Epithelial cell of proximal tubule (primary cell): ENCODE measurements at places on chromosomes 4 and X.

DNA sequence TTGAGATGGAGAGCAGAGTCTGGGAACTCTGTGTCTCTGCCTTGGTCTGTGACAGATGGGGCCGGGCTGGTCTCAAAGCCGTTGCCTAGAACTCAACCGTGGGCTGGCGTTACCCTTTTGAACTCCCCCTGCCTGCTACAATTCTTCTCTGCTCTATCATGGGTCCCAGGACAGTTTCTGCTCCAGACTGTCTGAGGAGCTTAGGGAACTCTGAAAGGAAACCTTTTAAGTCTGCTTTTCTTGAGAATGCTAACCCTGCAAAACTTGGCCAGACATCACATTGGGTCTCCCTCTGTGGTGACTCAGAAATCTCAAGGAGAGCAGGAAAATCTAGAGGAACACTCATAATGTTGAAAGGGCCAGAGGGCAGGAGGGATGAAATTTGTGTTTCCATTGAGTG lies 240.6 kb downstream of the CBR4 start:
- no peak for DNase-seq

DNA sequence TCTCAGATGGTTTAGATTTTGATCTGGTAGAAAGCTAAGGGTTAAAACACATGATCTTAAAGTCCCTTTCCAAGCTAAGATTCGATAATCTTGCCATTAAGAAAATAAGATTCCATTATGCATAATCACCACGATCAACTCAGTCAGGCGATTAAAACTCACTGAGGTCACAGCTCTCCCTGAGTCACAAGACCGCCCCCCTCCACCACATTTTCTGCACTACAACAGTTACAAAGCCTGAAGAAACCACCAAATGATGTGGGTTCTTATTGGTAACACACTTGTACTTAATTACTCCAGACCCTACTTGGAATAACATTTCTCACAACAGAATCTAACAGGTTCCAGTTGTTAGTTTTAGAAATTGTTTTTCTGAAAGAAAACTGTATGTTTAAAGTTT lies 62.8 kb downstream of the SH3KBP1 start:
- peak; percentile 61 for DNase-seq

DNA sequence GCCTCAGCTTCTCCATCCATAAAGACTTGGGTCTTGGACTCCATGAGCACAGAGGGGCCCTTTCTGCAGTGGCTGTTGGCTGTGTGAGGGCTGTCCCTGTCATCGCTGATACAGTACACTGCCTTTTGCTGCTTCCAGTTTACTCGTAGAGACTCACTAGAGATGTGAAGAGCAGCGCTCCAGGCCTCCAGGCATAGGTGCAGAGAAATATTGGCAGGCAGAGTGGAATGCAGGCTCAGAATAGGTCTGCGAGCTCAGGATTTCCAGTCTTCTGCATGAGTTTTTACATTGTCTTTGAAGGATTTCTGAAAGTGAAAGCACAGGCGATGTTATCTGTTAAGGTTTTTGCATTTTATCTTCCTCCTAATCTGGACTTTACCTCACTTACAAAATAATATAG lies 97.4 kb downstream of the AASDH start:
- no peak for DNase-seq

- no peak for DNase-seq
Measured at GRCh38 chrX:78106651-78106986, 2.6 kb downstream of the PGK1 start.

DNA sequence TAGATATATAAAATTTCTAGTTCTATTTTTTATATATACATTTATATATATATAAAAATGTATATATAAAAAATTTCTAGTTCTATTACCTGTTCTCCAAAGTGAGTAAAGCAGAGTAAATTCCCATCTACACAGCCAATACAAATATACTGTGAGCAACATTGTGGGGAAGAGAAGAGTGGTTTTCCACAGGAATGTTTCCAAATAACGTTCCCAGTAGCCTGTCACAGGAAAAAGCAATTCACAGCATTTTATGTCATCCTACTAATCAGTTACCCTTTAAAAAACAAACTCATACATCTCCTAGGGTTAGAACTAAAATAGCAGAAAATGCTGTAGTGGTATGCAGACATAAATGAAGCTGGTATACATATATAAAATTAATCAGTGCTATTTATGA lies 44.5 kb downstream of the AASDH start:
- DNase-seq = no peak

- DNase-seq = no peak
Measured at GRCh38 chr4:31041385-31041784, 321.2 kb downstream of the PCDH7 start.

DNA sequence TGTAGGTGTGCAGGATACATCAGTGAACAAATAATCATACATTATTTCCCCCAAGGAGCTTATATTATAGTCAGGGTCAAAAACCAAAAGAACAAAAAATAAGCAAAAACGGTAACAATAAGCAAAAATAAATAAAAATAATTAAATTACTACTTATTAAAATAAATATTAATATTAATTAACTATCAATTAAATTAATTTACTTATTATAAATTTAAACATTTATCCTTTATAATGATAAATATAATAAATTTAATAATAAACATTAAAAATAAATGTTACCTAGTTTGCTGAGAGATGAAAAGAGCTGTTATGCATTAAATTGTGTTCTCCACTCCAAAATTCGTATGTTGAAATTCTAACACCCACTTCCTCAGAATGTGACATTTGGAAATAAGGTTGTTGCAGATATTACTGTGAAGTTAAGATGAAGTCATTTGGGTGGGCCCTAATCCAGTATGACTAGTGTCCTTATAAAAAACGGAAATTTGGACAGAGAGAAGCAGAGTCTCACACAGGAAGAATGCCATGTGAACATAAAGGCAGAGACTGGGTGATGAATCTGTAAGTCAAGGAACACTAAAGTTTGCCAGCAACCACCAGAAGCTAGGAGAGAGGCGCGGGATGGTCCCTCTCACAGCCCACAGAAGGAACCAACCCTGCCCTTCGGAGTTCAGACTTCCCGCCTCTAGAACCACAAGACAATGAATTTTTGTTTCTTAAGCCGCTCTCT lies 67.2 kb upstream of the IBSP start:
- DNase-seq = no peak

- DNase-seq = no peak
Measured at GRCh38 chrX:124737771-124738170, 391.4 kb downstream of the SH2D1A start.

DNA sequence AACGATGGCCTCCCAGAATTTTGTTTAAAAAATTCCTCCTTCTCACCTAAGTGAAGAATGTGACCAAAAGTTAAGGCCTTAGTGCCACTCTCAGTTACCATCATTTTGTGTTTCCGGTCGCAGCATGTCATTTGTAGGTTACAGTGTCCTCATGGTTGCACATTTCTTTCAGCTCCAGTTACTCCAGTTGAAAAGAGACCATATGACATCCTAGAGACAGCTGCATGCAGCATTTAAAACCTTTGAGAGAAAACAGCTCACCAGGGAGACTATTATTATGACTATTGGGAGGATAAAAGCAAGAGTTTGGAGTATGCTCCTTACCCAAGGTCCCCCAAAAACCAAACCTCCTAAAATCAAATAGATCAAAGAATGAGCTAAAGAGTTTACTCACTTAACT lies 45.8 kb downstream of the MGARP start:
- no peak for DNase-seq

GRCh38 chr4:121376097-121376496 lies 4.7 kb downstream of the QRFPR start:
- no peak for DNase-seq

GRCh38 chr4:103099691-103100392 lies at the start of gene BDH2:
Gene BDH2, minus strand, starts transcription at chr4:103099834. Its CDS starts 3,580 bp downstream, at chr4:103096254.
- peak; percentile 93 for DNase-seq

DNA sequence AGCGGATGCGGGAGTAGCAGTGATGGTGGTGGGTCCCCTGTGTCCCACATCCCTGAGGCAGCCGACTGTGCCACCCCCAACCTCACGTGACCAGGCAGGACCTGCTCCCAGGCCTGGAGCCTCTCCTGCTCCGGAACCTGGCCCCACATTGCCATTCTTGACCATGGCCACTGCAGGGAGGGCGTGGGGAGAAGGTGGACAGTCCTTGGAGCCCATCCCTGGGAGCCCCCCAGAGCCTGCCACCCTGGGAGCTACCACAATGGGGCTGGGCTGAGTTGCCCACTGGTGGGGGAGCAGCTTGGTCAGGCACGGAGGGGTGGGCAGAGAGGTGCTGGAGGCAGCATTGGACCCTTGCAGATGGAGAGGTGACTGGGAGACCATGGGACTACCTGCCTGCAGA lies 36.8 kb downstream of the TMPRSS11A start:
- DNase-seq = no peak

GRCh38 chrX:123975180-123975579 lies 13.7 kb downstream of the STAG2 start:
- no peak for DNase-seq

DNA sequence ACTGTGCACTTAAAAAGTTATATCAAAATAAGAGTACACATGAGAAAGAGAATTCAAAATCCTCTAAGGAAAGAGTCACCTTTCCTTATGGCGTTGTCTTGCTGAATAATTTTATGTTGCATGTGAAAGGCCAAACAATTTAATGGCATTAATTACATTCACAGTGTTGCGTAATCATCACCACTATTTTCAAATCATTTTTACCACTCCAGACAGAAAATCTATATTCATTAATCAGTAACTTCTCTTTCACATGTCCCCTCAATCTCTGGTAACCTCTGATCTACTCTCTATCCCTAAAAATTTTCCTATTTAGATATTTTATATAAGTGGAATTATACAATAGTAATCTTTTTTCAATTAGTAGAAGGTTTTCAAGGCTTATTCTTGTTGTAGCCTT lies 283.0 kb downstream of the CXXC4 start:
- DNase-seq = no peak

GRCh38 chr4:73776321-73776729 lies 36.0 kb downstream of the CXCL8 start:
- DNase-seq = peak; percentile 80

GRCh38 chrX:3584415-3584996 lies 128.9 kb downstream of the PRKX start:
- DNase-seq = no peak

- no peak for DNase-seq
Measured at GRCh38 chrX:108310506-108310905, 127.7 kb downstream of the COL4A6 start.

- DNase-seq = peak; percentile 27
Measured at GRCh38 chr4:132123870-132124623, 1025.0 kb upstream of the PCDH10 start.

GRCh38 chr4:22719218-22719617 lies 26.5 kb downstream of the GBA3 start:
- DNase-seq = no peak

GRCh38 chr4:15162465-15163283 lies 160.4 kb downstream of the CPEB2 start:
- no peak for DNase-seq

DNA sequence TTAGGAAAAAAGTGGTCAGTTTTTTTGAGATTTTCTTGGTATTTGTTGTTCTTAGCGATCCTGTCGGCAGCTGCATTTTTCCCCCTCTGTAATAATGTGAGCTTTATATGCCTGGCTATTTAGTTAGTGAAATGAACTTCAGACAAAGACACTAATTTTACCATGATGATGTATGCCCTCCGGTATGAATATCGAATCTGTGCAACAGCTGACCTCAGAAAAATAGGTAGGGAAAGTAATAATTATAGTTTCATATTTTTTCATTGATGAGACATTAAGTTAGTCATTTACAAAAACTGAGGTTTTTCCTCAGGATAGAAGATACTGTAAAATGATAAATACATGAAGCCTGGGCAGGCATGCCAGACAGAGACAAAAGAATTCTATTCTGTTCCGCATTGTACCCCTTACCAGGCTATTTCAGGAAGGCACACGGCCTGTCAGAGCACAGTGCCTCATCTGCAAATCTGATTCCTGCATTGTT lies 155.8 kb downstream of the SHROOM3 start:
- no peak for DNase-seq

- no peak for DNase-seq
Measured at GRCh38 chr4:48786549-48786948, 6.5 kb upstream of the FRYL start.

GRCh38 chr4:156754832-156755570 lies 216.6 kb downstream of the PDGFC start:
- DNase-seq = no peak

GRCh38 chr4:88736264-88736663 lies 38.6 kb upstream of the NAP1L5 start:
- DNase-seq = no peak

- no peak for DNase-seq
Measured at GRCh38 chr4:30028826-30029225, 691.3 kb upstream of the PCDH7 start.

GRCh38 chr4:152778656-152779512 lies 646 bp downstream of the TIGD4 start:
- no peak for DNase-seq

GRCh38 chrX:48520976-48521352 lies 644 bp upstream of the EBP start:
- DNase-seq = no peak

- no peak for DNase-seq
Measured at GRCh38 chr4:147954850-147955249, 223.0 kb downstream of the ARHGAP10 start.

GRCh38 chr4:90695411-90695810 lies 568.2 kb downstream of the CCSER1 start:
- DNase-seq = no peak

- DNase-seq = no peak
Measured at GRCh38 chrX:132750331-132751062, 207.9 kb downstream of the HS6ST2 start.

DNA sequence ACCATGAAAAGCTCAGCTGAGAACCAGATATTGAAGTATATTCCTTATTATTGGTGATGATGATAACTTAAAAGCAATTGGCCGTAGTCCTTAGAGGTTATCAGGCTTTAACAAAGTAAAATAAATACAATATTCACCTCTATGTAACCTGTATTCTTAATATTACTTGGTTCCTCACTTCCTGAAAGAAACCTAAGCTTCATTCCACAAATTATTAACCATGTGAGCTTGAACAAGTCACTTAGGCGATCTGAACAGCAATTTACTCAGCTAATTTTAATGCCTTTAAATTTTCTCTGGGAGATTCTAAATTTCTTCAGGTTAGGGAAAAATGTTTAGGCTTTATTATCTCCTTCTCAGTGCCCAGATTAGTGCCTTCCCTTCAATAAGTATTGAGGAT lies 69.2 kb downstream of the CLDN22 start:
- DNase-seq = no peak

GRCh38 chr4:19925516-19925915 lies 326.2 kb upstream of the SLIT2 start:
- no peak for DNase-seq

DNA sequence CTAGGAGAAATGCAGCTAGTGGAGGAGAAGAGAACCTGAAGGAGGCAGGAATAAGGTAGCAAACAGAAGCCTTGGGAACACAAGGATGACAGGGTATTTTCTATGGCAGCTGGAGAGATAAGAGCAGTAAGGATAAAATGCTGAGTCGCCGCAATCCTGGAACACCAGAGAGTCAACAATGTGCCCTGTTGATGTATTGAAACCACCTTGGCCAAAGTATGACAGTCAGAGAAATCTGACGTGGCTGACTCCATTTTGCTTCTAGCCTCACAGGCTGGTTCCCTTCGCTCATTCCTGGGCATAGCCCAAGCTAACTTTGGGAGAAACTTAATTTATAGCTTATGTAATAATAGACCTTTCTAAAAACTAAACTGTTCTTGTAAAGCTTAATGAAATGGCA lies 56.6 kb upstream of the C4orf54 start:
- no peak for DNase-seq

GRCh38 chrX:112901869-112902725 lies 61.5 kb upstream of the AMOT start:
- no peak for DNase-seq
